Fibroblast of gingiva (primary cell): ENCODE measurements at places on chromosomes 11 and 22.
A peak's percentile ranks its signal among the peaks of the same experiment; 100 is the strongest.

GRCh38 chr11:80041136-80042000, 600.5 kb upstream of the TENM4 start:
- DNase-seq: no peak

DNA sequence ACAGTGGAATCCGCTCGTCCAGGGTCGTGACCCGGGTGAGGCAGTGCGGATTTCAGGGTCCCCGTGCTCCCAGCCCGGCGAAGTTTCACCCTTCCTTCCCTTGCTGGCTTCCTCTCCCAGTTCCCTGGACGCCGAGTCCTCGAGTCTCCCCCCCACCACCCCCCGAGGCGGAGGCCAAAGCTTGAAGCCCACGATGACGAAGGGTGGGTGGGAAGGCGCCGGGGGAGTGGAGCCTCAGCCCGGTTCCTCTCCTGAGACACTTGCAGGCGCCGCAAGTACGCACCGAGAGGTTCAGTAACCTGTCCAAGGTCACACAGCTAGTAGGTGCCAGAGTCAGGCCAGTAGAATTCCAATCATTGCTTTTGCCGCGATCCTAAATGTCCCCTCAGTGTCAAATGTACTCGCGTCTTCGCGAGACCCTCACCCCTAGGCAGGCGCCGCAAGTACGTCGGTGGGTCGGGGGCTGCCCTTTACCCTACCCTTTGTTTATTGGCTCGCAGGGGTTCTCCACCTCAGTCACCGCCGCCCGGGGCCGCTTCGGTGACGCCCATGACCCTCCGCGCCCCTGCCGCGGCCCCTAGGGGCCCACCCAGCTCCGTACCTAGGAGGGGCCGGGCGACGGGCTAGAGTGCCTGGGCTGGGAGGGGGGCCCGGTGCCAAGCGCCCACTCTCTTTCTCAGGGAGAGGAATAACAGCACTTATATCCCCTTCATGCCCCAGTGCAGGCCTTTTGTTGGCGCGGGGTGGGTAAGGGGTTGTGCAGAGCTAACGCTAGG, 5.7 kb upstream of the CHRM1 start:
- DNase-seq: no peak

- DNase-seq: no peak
These were observed 148.5 kb upstream of the HSD17B12 start for GRCh38 chr11:43532041-43532440.

DNA sequence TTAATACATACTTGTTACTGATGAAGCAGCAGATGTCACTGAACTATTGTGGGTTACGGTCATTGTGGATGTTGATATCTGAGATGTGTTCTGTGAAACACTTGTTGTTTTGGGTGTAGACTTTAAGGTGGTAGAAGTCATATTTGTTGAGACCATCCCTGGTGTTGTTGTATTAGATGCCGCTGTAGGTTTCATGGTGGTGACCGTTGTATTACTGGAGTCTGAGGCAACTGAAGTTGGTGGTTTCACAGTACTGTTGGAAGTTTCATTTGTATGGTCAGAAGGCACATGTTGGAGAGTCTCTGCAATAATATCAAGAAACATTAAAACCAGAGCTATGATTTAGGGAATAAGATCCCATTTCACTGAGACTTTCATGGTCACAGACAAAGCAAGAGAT, 50.7 kb downstream of the TMEM123 start:
- DNase-seq: no peak

DNA sequence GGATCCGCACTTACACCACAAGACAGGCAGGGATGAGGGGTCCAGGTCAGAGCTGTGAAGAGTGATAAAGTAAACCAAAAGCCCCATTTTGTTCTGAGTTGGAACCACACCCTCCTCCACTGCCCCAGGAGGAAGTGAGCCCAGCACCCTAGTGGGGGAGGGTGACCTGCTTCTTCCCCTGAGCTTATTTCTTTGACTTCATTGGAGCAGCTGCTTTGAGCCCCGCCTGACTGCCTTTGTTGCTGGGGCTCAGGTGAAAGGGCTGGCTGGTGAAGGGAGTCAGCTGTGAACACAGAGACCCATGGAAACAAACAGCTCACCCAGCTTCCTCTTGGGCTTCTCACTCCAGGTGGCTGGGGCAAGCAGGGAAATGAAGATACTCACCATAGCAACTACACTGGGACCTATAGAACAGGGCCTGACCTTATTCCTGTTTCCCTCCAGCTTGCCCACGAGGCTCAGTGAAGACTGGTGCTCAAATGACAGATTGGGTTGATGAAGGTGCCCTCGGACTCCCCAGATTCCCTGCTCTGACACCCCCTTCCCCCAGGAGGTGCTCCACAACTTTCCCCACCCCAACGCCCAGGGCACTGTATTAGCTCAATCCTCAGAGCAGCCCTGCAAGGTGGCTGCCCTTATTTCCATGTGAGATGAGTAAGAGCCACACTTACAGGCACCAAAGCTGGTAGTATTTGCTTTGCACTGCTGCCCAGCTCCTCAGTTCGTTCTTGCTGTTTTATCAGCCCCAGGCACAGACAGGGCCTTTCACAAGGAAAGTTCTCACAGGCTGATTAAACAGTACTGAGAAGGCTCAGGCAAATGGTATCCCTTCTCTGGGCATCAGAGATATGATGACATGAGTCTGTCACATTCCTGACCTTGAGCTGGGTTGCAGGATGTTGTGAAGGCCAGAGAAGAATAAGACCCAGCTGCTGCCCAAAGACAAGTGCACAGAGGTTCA, 2.4 kb downstream of the UCP2 start:
- no peak for DNase-seq

GRCh38 chr22:43714104-43714503, 98.0 kb downstream of the EFCAB6 start:
- no peak for DNase-seq

DNA sequence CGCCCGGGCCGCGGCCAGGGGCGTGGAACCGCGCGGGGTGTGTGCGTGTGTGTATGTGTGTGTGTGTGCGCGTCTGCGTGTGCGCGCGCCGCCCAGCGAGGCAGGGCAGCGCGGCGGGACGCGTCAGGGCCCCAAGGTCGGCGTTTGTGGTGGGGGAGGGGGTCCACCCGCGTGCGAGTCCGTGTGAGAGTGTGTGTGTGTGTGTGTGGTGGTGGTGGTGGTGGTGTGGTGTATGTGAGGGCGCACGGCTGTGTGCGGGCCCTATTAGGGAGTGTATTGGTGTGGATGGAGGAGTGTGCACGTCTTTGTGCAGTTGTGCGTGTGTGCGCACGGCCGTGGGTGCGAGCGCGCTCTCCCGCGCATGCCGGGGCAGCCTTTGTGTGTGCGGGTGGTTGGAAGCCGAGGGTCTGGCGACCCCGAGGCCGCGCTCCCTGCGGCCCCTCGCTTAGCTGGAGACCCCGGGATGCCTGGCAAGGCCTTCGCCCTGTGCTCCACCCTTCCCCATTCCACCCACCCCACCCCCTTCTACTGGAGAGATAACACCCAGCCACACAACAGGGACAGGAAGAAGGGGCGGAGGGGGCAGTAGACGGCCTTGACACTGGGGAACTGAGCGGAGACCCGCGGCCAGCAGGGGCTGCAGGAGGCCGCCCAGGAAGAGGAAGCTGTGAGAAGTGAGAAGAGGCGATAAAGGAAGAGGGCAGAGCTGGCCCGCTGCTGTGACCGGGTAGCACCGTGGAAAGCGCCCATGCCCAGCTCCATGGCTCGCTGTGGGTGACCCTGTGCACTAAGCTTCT, 528 bp upstream of the ARRB1 start:
- DNase-seq: peak; percentile 64

- no peak for DNase-seq
These were observed 576 bp upstream of the SC5D start for GRCh38 chr11:121291896-121292494.

DNA sequence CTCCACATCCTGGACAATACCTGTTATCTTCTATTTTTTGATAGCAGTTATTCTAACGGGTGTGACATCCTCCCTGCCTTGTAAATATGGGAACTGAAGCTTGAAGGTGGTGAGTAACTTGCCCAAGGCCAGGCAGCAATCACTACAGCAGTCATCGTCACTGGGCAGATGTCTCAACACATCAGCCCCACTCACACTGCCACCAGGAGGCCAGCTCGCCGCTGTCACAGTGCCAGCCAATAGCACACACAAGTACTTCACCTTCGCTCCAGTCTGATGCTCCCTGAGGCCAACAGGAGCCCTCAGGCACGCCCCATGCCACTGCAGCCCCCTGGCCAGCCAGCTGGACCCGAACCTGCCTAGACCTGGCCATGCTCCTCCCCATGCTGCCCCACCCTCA, 4.9 kb upstream of the TTLL1 start:
- DNase-seq: peak; percentile 25
